ENCODE measurements at places on chromosomes 12 and 14. TPM values are rescaled to one million over a fixed set of nuclear protein-coding genes. Genes with fewer than 3 reads are reported as not detected.

The FGF6 gene
- not detected for total RNA-seq

The TAS2R43 gene
- not detected for total RNA-seq

The REC8 gene
- 4.3 TPM for total RNA-seq

The FAIM2 gene
- total RNA-seq = not detected

The ZNF839 gene
- 7.1 TPM for total RNA-seq

The TCL1B gene
- total RNA-seq = not detected

The AMDHD1 gene
- total RNA-seq = 2.4 TPM

The DNAI7 gene
- 0.23 TPM for total RNA-seq

The ACSS3 gene
- total RNA-seq = not detected

The KERA gene
- total RNA-seq = not detected

The GRIP1 gene
- 1.6 TPM for total RNA-seq

The FGD6 gene
- 10.6 TPM for total RNA-seq
